Pulmonary artery endothelial cell (primary cell): ENCODE measurements at places on chromosomes 7 and 10. TPM values are rescaled to one million over a fixed set of nuclear protein-coding genes. Genes with fewer than 3 reads are reported as not detected.

The C10orf62 gene
- total RNA-seq, result not detected in 2 replicates

The MNX1 gene
- total RNA-seq, result not detected in 2 replicates

The GIMAP5 gene
- total RNA-seq, result 2.1 and 4.4 TPM in 2 replicates

DNA sequence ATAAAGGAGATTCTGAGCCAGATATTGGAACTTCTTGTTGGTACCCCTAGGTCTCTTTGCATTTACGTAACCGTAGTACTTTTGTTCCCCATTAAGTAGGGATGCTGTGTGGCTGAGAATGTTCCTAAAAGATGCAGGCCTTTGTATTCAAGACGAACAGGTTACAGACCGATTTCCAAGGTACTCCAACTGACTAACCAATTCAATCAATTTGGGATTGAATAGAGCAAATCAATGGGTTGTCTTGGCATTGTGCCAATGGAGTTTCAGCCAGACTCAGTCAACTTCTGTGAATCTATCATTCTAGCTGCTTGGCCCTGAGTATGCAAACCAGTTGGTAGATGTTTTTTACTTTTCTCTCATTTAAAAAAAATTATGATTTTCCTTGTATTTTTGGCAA is 347.3 kb upstream of the NPVF start:
- no peak for DNase-seq

- DNase-seq, result no peak
Measured at GRCh38 chr7:84916161-84916560, 270.7 kb downstream of the SEMA3D start.
